Peyer's patch (tissue), 4 donors: ENCODE measurements at places on chromosomes 6 and 20.

- DNase-seq: no peak
These were observed 374.4 kb downstream of the PHF3 start for GRCh38 chr6:64010010-64010409.

GRCh38 chr20:3068986-3069900 is 2.2 kb upstream of the OXT start:
- no peak for DNase-seq

DNA sequence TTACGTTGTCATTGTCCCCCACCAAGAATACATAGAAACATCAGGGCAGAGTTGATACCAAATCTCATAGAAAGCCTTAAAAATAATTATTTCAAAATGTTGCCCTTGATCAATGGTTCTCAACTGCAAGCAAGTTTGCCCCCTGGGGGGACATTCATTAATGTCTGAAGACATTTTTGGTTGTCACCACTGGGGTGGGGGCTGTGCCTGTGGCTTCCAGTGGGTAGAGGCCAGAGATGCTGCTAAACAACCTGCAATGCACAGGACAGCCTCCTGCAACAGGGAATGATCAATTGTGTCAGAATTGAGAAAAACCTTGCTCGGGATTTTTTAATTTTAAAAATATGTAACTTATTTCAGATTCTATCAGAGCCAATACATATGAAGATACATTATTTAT is 130.6 kb upstream of the DOK5 start:
- DNase-seq: no peak

DNA sequence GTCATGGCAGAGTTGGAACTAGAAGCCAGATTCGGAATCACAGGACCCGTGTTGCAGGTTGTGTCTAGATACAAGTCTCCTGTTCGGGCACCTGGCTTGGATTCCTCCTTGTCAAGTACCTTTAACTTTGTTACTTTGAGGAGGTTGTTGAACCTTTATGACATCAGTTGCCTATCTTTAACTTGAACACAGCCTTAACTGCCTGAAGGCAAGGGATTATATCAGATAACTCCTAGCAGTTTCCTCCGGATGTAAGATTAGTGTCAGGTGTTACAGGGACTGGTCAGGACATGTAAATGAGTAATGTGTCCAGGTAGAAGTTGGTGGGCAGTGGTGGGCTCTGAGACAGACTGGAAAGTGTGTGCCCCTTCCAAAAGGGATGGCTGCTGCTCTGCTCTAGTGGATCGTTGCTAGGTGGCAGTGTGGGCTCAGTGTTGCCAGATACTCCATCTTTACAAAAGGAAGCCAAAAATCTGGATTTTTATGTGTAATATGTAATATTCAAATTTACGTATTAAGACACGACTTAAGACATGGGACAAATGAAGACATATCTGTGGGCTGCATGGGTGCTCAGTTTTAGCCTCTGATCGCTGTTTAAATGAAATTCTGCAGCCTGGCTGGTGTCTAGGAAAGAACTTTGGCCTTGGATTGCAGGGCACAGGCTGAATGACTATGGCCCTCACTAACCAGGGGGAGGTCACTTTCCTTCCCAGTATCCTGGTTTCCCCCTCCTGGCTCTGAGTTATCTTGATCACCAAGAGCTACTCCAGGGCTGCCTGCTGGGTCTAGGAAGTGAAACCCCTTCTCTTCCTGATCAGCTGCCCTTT is 27.1 kb downstream of the CHMP4B start:
- DNase-seq: peak; percentile 65

DNA sequence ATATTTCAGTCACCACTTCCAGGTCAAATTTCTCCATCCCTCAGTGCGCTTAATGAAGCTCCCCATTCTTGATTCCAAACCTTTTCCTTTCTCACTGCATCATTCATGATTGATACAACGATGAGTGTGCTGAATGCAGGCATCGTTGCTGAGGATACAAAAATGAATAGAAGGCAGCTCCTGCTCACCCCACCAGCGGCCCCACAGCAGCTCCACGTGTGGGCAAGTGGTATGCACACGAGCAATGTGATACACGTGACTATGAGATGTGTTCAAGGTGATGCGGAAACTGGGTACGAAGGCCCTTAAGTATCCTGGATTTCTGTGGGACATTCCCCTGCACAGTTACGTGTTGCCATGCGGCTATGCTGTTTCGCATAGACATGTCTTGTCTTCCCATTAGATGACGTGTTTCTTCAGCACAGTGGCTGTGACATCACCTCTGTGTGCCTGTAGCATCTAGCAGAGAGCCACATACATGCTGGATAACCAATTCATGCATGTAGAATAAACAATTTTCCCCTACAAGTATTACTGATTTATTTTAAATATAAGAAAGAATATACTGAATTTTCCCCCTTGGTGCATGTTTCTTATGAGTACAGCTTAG is 260.5 kb upstream of the AGPAT4 start:
- no peak for DNase-seq

DNA sequence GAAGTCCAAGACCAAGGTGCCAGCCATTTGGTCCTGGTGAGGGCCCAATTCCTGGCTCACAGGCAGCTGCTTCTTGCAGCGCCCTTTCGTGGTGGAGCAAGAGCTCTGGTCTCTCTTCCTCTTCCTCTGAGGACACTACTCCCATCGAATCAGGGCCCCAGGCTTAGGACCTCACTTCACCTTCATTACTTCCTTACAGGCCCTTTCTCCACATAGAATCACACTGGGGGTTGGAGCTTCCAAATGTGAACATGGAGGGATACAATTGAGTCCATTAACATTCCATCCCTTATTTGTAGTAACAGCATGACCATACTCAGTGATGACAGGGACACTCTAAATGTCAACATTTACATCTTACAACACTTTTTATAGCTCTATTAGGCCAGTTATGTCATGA is 2.3 kb downstream of the RAMACL start:
- DNase-seq: no peak

DNA sequence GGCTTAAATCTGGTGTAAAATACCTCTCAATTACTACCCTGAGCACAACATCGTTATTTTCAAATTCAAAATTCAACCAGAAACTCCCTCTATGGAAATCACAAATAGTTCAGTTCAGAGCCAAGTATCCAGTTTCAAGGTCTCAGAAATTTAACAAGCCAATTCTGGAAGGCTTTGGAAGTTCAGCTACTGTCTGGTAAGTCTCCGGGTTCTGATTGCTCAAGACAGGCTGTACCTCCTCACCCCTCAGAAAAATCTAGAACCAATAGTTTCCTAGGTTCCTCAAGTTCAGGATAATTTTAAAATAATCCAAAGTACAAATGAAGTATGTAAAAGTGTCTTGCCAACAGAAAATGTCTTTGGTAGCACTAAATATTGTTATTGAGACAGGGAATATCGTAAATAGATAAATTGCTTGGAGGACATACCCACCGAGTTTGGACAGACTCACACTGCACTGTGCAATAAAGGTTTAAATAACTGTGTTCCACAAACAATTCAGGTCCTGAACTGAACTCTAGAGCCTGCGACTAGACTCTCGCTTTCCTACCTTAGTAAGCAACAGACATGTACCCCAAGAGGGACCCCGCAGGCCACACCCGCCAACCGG is 729 bp downstream of the ATG5 start:
- DNase-seq: no peak

GRCh38 chr6:168939796-168940195 is 313.9 kb downstream of the THBS2 start:
- no peak for DNase-seq

DNA sequence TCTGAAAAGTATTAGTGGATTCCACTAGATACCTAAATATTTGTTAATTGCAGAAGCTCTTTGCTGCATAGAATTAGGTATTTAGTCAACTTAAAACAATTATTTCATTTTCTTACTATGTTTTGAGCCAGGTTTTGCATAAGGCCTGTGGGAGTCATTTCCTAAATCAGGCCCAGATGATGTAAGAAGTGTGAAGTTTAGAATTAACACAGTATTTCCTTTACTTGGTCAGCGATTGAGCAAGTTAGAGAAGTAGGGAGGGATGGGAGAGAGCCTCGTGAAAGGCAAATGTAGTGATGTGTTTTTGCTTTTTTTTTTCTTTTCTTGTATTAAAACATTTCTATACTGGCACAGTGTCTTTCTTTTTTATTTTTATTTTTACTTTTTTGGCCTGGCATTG is 711.1 kb downstream of the HDGFL1 start:
- no peak for DNase-seq

DNA sequence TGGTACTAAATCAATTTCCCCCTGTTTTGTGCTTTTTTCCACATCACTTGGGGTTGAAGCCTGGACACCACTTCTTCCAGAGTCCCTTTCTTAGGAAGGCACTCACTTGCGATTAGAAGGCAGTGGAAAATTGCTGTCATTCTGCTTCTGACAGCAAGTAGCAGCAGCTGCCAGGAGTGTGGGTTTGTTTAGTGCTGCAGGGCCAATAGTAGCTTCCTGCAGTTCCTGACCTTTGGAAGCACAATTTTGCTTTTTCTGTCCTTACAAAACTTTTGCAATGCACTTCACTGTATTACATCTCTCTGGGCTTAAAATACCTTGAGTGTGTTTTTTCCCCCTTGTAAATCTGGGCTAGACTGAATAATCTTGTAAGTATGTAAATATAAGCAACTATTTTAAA is 12.5 kb upstream of the HLA-DRA start:
- DNase-seq: no peak

GRCh38 chr6:33861722-33862121 is 57.9 kb upstream of the MLN start:
- no peak for DNase-seq

DNA sequence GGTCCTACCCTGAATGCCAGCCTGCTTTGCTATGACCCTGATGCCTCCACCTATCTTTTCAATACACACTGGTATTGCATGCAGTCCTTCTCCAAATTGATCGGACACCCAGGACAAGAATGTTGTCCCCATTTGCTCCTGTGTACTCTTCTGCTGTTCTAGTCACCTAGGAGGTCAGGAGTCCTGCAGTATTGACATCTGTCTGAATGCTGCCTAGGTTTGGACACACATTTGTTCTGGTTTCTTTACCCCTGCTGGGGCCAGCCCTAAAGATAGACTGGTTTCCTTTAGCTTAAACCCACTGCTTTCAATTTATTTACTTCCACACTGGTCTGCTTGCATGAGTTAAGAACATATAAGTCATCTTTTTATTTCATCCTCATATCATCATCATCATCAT is 167.0 kb upstream of the CCN2 start:
- DNase-seq: no peak

DNA sequence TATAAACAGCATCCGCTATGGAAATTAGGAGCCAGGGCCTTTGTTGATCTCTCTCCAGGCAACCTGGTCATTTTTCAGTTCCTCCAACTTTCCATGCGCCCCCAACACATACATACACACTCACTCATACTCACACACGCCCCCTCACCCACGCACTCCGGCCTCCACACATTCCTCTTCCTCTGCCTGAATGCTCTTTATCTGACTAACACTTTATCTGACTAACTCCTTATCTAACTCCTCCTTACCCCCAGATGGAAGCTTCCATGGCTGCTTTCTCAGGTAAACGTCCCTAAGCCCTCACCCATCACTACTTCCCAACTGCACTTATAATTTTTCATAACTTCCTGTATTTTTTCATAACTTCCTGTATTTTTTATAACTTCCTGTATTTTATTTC is 17.4 kb downstream of the CASS4 start:
- no peak for DNase-seq

DNA sequence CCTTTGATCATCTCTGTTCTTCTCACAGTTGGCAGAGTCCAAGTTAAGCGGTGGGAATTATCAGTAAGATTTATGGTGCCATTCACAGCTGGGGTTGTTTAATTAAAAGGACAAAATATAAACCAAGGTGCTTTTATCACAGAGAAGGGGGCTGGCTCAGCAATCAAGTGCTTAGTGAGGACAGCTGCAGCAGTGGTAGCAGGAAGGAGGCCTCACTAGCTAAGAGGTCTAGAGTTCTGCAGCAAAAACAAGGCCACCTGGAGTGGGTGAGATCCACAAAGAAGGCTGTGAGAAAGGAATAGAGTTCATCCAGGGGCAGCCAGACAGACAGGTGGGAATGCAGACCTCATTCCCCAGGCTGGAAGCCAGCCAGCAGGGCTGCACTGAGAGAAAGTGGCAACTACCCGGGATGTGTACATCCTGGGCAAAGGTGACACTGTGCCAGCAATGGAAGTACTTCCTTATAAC is 37.1 kb downstream of the PIGU start:
- DNase-seq: peak; percentile 90

DNA sequence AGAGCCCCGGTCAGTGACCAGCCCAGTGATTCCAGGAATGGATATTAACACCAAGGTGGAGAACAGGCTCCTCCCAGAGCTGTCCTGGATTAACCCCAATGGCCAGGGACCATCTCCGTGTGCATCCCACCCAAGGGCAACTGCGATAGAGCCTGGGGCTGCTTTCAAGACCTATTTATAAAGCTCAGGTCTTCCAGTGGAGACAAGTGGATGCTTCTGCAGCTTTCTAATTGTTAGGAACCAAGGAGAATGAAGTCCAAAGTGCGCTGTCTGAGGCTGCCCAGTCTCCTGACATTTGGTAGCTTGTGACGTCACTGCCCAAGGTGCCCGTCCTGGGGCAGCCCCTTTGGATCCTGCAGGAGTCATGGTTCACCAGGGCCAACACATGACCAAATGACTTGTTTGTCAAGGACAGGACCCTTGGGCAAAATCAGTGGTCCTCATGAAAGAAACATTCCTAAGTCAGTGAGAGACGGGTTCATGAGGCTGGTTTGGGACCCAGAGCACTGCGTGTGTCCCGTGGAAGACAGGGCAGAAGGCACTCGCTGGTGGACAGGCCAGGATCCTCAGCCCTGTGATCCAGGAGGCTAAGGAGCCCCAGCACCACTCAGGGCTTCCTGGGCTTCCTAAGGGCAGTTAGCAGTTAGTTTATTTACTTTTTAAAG is 174.9 kb downstream of the ANKRD60 start:
- DNase-seq: no peak

DNA sequence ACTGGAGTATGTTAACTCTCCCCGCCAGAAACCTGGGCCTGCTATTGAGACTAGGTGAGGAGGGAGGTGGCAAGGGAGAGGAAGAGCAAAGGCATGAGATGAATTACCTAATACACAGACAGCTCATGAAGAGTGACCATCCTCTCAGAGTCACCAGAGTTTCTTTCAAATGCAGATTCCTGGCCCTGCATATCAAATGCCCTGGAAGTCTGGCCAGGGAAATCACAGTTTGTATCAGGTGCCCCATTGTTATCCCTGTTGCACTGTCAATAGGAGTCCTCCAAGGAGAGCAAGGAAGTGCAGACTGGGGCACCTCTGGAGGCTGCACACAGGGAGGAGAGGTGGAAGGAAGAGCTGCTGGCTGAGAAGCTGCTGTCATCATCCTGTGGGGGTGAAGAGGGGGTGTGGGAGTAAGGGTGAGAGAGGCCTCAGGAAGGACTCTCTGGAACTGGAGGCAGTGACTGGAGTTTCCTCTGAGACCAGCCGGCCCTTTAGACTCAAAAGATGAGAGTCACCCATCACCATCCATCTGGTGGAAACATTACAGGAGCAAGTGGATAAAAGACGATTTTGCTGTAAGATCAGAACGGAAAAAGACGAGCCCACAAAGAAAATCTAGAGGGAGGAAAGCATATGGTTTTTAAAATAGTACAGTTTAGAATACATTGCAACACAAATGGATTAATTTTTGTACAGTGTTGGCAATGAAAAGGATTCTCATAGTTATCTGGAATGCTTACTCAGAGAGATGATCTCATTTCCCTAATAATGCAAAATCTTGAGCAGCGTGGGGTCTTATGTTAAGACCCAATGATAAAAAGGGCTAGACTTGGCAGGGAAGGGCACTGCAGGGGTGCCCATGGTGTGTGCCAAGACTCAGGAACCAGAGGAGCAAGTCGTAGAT is 268.1 kb downstream of the UST start:
- no peak for DNase-seq
